Activated T-cell treated with anti-CD3 and anti-CD28 coated beads for 1 hour (primary cell): ENCODE measurements at places on chromosomes 3 and 15.

- DNase-seq: no peak
Observed at GRCh38 chr3:139774560-139775302, 97.0 kb upstream of the NMNAT3 start.

DNA sequence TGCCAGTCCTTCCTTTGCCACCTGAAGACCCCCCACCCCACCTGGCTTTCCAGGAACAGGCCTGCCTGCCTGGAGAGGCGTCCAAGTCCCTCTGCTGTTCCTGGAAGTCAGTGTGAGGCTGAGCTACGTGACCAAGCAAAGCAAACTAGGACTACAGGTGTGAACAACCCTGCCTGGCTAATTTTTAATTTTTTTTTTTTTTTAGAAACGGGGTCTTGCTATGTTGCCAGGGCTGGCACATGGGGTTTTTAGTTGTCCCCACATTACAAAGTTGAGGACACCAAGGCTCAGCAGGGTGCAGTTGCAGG is 17.4 kb downstream of the HEMK1 start:
- no peak for DNase-seq

- DNase-seq: no peak
Observed at GRCh38 chr3:133896002-133896761, 500 bp upstream of the RAB6B start.

DNA sequence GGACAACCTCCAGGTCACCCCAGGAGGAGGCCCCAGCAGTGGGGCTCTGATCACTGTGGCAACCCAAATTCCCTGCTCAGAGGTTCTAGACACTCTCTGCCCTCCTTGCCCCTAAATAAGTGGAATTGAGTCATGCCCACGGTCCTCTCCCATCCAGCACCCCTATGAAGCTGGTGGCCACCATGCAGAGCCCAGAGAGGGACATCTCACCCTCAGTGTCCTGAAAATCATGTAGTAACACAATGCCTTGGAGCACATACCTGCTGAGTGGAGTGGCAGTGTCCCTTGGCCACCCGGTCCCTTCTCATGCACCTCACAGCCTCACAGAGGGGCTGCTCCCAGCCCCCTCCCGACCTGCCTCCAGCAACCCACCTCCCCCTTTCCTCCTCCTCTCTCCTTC is 114.3 kb upstream of the MEF2A start:
- no peak for DNase-seq

- DNase-seq: no peak
Observed at GRCh38 chr3:64815195-64815631, 127.4 kb upstream of the ADAMTS9 start.

DNA sequence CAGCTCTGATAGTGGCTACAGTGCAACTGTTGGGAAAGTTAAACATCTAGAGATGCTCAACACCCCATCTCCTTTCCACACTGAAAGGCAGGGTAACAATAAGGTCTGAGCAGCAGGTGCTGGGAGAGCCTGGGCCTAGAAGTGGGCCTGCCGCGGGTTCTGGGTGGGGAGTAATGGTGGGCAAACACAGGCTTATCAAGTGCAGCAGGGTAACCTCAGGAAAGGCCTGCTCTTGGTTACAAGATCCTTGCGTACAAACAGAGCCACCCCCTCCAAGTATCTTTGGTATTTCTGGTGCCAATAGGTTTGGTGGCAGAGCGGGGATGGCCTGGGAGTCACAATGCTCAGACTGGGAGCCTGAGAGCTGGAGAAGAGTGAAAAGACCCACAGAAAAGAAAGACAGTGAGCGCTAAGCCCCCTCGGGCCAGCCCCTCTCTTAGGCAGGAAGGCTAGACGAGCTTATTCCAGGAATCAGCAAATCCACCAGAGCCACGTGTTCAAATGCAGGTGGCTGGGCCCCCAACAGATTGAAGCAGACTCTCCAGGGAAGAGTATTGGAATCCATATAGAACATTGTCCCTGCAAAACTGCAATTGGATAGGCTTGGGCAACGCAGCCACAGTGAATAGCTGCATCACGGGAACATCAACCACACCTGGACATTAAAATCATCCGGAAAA is 2.7 kb downstream of the IQSEC1 start:
- DNase-seq: no peak

- DNase-seq: peak; percentile 51
Observed at GRCh38 chr3:133490468-133491351, 82.8 kb upstream of the CDV3 start.

- no peak for DNase-seq
Observed at GRCh38 chr3:141174674-141175073, 57.0 kb upstream of the PXYLP1 start.

DNA sequence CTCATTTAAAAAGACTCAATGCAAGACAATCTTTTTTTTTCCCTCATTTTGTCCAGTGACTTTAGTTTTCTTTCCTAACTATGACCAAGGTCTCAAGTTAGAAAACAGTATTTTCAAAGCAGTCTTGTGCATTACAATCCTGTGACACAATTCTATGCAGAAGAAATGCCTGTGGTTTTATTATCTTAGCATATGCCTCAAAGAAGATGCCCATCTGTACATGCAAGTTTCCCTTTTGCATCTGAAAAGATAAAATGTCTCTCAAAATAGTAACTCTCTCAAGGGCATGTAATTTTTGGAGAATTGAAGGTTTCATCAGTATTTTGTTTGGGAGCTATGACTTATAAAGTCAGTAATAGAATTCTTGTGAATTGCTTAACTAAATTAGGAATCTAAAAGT is 292.0 kb upstream of the SUCLG2 start:
- DNase-seq: no peak

DNA sequence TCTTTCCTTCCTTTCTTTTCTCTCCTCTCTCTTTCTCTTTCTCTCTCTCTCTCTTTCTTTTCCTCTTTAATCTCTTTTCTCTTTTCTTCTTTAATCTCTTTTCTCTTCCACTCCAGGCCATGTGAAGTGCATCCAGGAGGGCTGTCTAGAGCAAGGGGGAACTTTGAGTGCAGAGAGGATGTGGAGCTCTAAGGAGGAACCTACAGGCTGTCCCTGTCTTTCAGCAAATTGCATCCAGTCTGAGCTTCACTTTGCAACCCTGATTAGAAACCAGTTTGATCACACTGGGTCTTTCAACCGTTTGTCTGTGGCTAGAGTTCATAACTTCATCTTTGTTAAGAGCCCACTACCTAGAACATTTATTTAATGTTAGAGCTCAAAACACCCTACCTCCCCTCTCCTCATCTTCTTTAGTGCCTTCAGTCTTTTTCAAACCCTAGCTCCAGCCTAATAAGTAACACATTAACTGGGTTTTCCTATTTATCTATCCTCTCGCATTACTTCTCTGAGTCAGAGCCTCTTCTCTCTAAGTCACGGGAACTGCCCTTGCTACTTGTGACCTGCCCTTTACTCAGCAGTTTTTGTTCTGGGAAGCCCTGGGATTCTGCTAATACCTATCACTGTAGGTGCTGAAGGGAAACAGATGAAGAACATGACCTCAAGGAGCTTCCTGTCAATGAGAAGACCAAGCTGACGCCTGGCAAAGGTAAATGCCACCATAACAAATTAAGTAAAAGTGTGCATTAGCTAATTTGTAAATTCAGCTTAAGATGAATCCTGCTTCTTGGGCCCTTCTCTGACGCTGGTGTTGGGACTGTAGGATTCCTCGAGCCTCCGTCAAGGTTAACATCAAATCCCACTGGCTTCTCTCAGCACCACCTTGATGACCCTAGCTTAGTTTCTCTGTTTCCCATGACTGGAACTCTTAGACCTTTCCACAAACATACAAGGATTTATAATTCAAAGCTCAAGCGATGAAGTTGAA is at the start of gene GCNT3:
Gene GCNT3 (plus strand): TSS at position 508 of the 985 bp plus-strand sequence. CDS start 6,456 bp downstream, outside the sequence.
- DNase-seq: no peak

DNA sequence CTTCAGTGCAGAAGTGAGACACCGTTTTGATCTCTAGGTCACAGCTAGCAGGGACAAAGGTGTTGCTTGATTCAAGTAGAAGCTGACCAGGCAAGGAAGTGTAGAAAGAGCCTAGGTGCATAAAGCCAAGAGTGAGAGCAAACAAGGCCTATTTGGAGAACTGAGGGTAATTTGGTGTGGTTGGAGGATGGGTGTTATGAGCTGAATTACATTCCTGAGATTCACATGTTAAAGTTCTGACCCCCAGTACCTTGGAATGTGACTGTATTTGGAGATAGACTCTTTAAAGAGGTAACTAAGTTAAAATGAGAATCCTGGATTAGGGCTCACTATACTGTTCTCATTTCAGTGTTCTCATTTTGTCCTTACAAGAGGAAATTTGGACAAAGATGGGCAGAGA is 191.3 kb downstream of the ZMAT3 start:
- no peak for DNase-seq

DNA sequence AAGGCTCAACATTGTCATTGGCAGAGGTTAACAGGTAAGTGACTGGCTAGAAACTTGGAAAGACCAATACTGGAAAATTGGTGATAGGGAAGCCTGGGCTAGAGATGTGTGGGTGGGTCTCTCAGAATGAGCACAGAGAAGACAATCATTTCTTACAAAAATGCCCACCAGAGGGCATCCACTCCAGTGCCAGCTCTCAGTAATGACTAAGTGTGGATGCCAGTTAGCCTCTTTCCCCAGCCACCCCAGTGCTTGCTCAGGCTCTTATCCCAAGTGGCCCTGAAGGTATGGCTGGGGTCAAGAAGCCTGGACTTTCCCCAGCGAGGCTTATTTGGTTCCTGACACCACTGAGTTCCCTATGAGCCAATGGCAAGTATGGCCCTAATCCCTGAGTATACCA is 115.9 kb upstream of the ST8SIA2 start:
- DNase-seq: no peak

DNA sequence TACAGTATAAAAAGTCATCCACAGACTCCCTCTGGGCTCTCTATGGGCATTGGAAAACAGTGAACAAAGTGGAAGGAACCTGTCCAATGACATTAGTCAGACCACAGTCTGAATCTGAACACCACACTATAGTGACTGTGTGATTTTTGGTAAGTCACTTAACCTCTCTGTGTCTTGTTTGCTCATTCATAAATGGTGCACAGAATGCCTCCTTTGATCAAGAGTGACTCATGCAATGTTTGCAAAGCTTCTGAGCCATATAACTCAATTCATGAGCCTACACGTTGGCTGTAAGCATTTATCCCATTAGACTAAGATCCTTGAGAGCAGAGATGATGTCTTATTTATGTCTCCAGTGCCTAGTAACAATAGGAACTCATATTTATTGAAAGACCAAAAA is 46.7 kb downstream of the SV2B start:
- no peak for DNase-seq

DNA sequence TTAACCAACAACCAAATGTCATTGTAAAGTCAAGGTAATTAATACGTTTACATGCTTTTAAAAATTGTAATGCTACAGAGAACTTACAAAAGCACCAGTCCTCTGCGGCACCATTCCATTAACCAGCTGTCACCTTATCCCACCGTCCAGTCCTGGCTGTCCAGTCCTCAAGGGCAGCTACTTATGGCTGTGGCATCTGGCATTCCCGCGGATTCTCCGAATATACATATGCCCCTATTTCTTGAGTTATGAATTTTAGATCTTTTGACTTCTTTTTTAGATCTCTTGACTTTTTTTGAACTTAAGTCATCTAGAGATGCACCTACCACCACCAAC is 382 bp upstream of the POMGNT2 start:
- no peak for DNase-seq

GRCh38 chr15:36126194-36126593 is 453.2 kb upstream of the CDIN1 start:
- no peak for DNase-seq

DNA sequence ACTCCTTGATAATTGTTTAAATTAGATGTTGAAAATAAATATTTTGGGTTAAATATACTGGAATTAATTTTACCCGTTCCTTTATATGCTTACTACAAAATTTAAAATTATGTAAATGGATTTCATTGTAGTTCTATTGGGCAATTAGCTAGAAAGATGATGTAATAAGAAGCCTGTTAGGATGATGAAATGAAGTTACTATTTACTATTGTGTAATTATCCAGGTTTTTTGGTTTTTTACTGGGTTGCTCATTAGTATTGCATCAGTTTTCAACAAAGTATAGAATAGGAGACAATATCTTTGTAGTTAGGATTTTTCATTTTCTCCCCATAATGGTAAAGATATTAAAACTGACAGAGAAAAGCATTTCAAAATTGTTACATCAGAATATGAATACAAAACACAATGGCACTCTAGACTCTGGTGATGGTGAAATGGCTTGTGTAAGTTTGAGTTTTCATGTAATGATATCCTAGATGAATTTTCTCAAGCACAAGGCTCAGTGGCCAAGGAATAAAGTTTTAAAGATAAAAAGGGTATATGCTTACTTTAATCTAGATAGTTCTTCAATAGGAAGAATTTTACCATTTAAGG is 222.0 kb downstream of the P3H2 start:
- DNase-seq: no peak

DNA sequence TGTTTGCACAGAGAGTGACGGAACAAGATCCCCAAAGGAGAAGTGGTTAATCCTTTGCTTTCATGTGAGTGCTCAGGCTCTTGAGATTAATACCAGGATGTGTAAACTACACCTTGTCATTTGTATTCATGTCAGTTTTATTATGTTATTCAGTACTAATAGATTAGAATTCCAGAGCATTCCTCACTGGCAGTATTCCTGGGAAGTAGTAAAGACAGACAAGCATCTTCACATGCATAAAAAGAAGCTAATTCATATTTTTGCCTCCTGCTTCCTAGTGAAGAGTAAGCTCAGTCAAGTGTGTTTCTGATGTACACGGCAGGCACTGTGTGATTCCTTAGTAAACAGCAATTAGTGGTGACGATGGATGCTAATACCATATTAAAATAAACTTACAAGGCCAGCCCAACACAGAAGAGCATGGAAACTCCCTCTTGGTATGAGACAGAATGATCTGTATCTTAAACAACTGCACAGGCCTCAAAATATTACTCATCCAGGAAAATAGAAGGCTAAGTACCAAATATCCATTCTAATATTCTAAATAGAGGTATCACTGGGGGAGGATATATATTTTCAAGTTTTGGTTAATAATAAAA is 336.8 kb upstream of the MCTP2 start:
- DNase-seq: no peak

- DNase-seq: no peak
Observed at GRCh38 chr15:47742742-47743141, 25.4 kb downstream of the SEMA6D start.

DNA sequence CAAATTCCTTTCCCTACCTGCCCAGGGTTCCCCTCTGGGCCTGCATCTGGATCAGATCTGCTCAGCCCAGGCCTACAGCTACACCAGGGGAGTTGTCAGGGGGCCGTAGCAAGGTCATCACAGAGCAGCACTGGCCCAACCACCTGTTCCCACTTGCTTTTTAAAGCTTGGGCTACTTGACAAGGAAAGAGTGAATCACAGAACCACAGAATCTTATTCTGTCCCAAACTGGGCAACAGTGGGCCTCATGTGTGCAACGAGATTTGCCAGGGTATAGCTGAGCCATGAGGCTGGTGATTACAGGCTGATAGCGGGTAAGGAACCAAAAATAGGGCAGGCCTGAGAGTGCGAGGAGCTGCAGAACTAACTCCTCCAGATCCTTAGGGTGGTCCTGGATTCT is 66.7 kb downstream of the MYLK start:
- DNase-seq: no peak

- DNase-seq: no peak
Observed at GRCh38 chr3:37419979-37420378, 245.6 kb upstream of the LRRFIP2 start.

- DNase-seq: no peak
Observed at GRCh38 chr3:141963301-141963700, 86.9 kb downstream of the ATP1B3 start.

- DNase-seq: no peak
Observed at GRCh38 chr3:183518491-183519251, 36.8 kb downstream of the KLHL6 start.
